ENCODE measurements at places on chromosomes 7 and 10. TPM values are rescaled to one million over a fixed set of nuclear protein-coding genes. Genes with fewer than 3 reads are reported as not detected.

The GPR15LG gene
- total RNA-seq, result 2.1 TPM

The ASNS gene
- 8.4 TPM for total RNA-seq

The HOXA10 gene
- 2.8 TPM for total RNA-seq

The MCMBP gene
- total RNA-seq, result 39.3 TPM

The THSD7A gene
- total RNA-seq, result 6.9 TPM
